ENCODE measurements at places on chromosomes 2 and 18.

GRCh38 chr18:28365411-28365831 lies 188.5 kb upstream of the CDH2 start:
- no peak overlapping the region for H3K27ac ChIP-seq
- no peak overlapping the region for H3K4me3 ChIP-seq
- no peaks in the 10 kb centered on the region for H3K4me1 ChIP-seq
- no peak for DNase-seq

DNA sequence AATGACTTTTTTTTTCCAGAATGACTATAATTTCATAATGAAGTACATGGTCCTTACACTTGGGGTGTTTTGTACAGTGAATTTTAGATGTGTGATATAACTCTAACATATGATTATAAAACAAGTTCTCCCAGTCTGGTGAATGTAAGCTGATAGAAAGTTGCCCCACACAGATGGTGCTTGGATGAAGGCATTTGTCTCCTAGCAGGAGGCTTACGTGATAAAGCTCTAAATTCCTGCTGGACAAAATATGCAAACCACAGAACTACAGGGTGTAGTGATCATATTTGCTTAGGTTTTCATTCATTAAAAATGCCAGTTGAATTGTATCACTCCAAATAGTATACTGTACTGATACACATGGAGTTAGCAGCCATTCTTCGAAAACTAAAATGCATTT lies 85.5 kb downstream of the DSC3 start:
- no peak overlapping the region for H3K4me3 ChIP-seq
- DNase-seq = no peak
- H3K36me3 ChIP-seq = no peaks in the 10 kb centered on the region

- no peaks in the 10 kb centered on the region for H3K4me1 ChIP-seq
- no peak overlapping the region for H3K27ac ChIP-seq
- peaks cover 48% of the 10 kb centered on the region for H3K27me3 ChIP-seq
- DNase-seq = no peak
- H3K4me3 ChIP-seq = no peak overlapping the region
Measured at GRCh38 chr2:12770300-12770968, 53.7 kb downstream of the TRIB2 start.

DNA sequence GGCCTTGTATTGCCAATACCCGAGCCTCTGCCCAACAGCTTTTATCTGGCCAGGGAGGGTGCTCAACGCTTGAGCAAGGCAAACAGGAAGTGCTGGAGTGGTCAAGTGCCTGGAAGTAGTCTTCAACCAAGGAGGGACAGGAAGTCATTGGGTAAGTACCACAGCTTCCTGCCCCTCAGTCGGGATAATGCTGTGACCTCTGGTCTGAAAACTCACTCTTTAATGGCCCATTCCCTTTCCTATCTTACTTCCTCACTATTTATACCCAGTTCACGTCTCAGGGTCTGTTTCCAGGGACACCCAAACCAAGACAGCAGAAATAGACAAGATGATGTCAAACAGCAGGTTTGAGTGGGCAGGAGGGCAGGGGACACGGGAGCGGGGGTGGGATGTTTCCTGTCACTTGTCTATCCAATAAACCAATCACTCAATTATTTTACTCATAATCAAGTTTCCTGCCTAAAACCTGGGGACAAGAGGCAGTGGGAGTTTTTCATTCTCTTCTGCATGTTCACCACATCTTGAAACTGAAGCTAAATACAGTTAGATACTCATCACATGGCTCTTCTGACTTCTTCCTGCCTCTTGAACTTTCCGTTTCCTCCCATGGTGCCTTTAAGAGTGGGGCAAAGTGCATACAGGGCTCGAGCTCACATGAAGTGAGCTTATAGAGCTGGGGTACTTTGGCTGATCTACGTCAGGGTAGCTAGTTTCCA lies 68.9 kb upstream of the CAB39 start:
- H3K27ac ChIP-seq = peak overlapping the region; percentile 73
- H3K4me3 ChIP-seq = peak overlapping the region; percentile 16
- DNase-seq = no peak

- H3K27ac ChIP-seq = no peak overlapping the region
- H3K27me3 ChIP-seq = peaks cover 23% of the 10 kb centered on the region
- no peak for DNase-seq
- peaks cover 2% of the 10 kb centered on the region for H3K4me1 ChIP-seq
Measured at GRCh38 chr18:57210107-57210715, 63.3 kb downstream of the BOD1L2 start.

DNA sequence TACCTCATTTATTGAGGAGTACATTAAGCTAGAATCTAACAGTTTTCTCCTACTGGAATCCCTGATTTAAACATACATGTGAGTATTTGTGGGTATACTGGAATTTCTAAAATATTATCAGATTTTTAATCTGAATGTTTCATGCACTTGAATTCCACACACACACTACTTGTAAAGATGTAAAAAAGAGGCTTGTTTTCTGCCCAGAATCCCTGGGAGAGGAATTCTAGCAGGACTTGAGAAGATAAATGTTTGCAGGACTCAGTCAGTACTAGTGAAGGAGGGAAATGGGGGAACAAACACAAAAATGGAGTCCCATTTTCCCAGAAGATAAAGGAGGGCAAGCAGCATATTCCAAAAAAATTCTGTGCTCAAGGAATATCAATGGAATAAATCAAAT lies 17.0 kb downstream of the COL5A2 start:
- H3K27ac ChIP-seq = no peak overlapping the region
- DNase-seq = no peak
- no peaks in the 10 kb centered on the region for H3K36me3 ChIP-seq
- no peaks in the 10 kb centered on the region for H3K27me3 ChIP-seq

DNA sequence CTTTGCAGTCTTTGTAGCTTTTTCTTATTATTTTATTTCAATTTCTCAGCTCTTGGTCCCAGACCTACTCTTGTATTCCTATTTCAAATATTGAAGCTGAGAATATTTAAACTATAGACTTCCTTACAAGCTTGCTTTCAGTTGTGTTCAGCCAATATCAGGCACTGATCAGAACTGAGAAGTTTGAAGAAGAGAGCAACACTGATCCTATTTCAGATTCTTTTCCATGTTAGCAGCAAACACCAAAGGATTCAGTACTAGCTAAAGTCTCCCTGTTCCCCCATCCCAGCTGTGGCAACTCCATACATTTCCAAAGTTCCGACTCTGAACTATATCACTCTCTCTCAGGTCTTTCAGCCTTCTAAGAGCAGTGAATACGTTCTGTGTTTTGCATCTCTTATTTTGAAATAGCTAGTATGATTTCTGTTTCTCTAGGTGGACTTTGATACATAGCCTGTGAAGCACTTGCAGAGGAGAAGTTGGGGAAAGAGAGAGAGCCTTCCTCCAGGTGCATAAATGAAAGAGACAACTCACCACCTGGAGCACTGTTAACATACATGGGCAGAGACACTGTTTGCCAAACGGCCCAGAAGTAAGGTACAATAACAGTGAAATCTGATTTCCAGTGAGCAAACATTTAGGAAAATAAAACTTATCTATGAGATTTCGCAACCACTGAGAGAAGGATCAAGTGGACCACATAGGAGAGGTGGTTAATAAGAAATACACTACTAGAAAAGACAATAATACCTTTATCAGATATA lies 135.0 kb upstream of the ZNF804A start:
- no peaks in the 10 kb centered on the region for H3K4me1 ChIP-seq
- no peak for DNase-seq
- H3K36me3 ChIP-seq = no peaks in the 10 kb centered on the region
- no peaks in the 10 kb centered on the region for H3K27me3 ChIP-seq

DNA sequence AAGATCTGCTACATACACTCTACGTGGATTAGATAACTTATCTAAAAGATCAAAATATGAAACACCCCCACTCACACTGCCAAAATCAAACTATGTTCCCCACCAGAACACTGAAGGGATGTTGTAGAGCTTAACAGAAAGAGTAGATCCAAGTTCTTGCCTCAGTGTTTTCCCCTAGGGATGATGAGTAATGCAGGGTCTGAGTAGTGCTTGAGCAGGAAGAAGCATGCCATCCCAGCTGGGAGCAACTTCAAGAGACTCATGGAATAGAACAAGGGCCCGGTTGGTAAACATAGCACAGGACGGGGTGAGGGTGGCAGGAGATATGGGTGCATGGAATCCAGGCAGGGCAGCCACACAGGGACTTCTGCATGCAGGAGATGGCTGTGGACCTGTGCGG lies 74.3 kb downstream of the SNTG2 start:
- H3K4me3 ChIP-seq = no peak overlapping the region
- no peaks in the 10 kb centered on the region for H3K36me3 ChIP-seq
- H3K27me3 ChIP-seq = no peaks in the 10 kb centered on the region
- no peak overlapping the region for H3K27ac ChIP-seq
- DNase-seq = no peak

DNA sequence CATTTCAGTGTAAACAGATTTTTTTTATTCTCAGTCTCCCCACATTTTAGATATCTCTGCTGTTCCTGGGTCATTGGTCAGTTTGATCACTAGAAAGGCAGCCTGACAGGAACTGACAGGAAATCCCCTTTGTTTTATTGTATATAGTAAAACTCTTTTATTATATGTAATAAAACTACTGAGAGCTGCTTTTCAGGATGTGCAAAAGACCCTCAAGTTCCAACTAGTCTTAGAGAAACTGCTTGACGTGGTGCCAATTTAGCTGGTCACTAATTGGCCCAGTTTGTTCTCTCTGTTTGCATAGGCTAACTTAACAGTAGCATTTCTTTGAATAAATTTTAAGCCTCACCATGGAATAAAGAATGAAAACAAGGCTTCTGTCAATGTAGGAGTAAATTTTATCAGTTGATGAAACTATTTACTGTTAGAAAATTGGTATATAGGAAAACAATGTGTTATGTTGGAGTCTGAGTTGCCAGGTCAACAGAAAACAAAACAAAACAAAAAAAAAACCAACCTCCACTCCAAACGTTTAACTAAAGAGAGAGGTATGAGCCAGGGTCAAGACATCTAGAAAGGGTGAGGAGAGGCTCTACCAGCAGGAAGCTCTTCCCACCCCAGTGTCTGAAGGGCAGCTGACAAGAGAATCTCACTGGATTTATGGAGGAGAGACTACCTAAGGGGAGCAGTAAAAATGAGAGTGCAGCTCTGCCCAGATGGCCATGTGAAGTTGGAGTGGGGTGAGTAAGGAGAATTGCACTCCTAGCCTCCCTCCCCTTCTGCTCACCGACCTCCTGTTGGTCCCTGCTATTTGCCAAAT lies 184.6 kb downstream of the ST6GAL2 start:
- DNase-seq = no peak
- H3K36me3 ChIP-seq = no peaks in the 10 kb centered on the region
- no peak overlapping the region for H3K4me3 ChIP-seq
- no peak overlapping the region for H3K27ac ChIP-seq
- no peaks in the 10 kb centered on the region for H3K27me3 ChIP-seq

- H3K36me3 ChIP-seq = no peaks in the 10 kb centered on the region
- DNase-seq = no peak
- H3K4me3 ChIP-seq = no peak overlapping the region
- peaks cover 7% of the 10 kb centered on the region for H3K4me1 ChIP-seq
Measured at GRCh38 chr2:47564129-47564528, 161.2 kb downstream of the MSH2 start.

GRCh38 chr2:182165202-182165601 lies 179.5 kb downstream of the PPP1R1C start:
- DNase-seq = no peak
- H3K4me3 ChIP-seq = no peak overlapping the region
- no peaks in the 10 kb centered on the region for H3K27me3 ChIP-seq
- no peak overlapping the region for H3K27ac ChIP-seq
- H3K36me3 ChIP-seq = no peaks in the 10 kb centered on the region

- no peaks in the 10 kb centered on the region for H3K36me3 ChIP-seq
- DNase-seq = no peak
- peaks cover 2% of the 10 kb centered on the region for H3K27me3 ChIP-seq
- H3K4me3 ChIP-seq = no peak overlapping the region
- H3K4me1 ChIP-seq = no peaks in the 10 kb centered on the region
Measured at GRCh38 chr2:16330571-16330970, 335.1 kb downstream of the CYRIA start.

DNA sequence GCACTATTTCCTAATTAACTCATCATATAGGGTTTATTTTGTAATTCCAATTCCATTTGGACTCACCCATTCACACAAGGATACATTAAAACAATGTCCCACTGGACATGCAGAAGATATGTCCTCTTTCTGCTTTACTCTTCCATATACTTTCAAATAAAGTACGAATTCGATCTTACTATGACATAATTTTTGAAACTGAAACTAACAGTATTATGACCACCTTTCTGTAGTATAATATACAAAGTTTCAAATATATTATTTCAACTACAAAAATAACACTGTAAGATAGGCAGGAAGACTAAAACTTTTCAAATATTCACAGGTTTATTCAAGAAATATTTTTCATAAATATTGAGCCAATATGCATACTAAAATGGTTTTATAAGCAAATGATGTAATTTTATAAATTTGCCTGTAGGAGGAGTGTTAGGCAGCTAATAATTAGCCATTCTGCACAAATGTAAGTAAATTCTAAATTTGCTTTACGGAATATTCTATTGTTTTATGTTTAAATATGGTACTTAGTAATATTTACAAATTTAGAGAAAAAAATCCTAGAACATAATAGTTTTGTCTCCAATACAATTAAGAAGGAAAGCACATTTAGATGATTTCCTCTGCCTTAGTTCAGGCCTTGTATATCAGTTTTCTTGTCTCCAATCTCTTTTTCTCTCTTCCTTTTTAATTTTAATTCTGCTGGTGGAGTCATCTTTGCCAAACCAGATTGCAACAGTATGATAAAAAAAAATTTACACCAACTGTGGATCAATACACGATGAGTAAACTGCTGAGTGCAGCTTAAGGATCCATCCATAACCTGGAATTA lies 85.9 kb downstream of the CERKL start:
- H3K4me1 ChIP-seq = no peaks in the 10 kb centered on the region
- no peak overlapping the region for H3K27ac ChIP-seq
- peaks cover 7% of the 10 kb centered on the region for H3K27me3 ChIP-seq
- H3K4me3 ChIP-seq = no peak overlapping the region
- H3K36me3 ChIP-seq = no peaks in the 10 kb centered on the region

DNA sequence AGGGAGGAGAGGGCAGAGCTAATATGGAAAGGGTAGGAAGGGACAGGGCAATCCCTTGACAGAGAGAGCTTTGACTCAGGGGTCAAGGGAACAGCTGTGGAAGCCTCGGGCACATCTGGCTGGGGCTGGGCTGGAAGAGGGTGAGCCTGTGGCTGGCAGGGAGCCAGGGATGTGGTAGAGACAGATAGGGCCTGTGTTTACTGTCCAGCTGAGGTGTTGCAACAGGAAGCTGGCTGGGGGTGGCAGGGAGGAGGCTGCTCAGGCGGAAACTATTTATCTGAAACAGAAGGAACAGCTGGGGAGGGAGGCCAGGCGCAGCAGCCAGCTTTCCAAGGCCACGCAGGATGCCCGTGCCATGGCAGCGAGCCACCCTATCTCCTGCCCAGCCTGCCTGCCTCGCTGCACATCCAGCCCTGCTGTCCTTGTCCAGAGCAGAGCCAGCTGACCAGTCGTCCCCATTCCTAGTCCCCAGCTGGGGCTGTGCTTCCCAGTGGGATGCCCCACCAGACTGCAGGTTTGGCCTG lies 264.7 kb downstream of the CYP26B1 start:
- no peaks in the 10 kb centered on the region for H3K36me3 ChIP-seq
- no peak for DNase-seq
- H3K4me1 ChIP-seq = no peaks in the 10 kb centered on the region
- no peak overlapping the region for H3K4me3 ChIP-seq
- no peak overlapping the region for H3K27ac ChIP-seq
- H3K27me3 ChIP-seq = peaks cover 2% of the 10 kb centered on the region

Data from activated B cell treated with CpG ODN at 0.5 μM for 24 hours (primary cell).